ENCODE measurements at places on chromosomes 16 and 17. TPM values are rescaled to one million over a fixed set of nuclear protein-coding genes. Genes with fewer than 3 reads are reported as not detected.
A peak's percentile ranks its signal among the peaks of the same experiment; 100 is the strongest.

Gene GFAP
- total RNA-seq: not detected

- no peak for DNase-seq
Observed at GRCh38 chr17:31684901-31685300, 174.1 kb downstream of the COPRS start.

DNA sequence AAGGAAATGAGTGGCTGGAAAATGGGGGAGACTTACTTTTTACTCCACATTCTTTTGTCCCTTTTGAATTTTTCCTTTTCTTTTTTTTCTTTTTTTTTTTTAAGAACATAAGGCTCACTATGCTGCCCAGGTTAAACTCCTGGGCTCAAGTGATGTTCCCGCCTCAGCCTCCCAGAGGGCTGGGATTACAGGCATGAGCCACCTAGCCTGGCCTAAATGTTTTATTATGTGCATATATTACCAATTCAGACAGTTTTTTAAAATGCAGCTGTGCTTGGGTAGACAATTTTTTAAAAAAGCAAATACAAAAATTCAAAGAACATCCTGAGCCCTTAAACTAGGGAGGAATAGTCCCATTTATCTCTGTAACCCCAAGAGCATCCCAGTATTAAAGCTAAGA, 28.3 kb downstream of the PSME3IP1 start:
- DNase-seq: no peak

Gene HOXB1
- under 0.01 TPM for total RNA-seq

DNA sequence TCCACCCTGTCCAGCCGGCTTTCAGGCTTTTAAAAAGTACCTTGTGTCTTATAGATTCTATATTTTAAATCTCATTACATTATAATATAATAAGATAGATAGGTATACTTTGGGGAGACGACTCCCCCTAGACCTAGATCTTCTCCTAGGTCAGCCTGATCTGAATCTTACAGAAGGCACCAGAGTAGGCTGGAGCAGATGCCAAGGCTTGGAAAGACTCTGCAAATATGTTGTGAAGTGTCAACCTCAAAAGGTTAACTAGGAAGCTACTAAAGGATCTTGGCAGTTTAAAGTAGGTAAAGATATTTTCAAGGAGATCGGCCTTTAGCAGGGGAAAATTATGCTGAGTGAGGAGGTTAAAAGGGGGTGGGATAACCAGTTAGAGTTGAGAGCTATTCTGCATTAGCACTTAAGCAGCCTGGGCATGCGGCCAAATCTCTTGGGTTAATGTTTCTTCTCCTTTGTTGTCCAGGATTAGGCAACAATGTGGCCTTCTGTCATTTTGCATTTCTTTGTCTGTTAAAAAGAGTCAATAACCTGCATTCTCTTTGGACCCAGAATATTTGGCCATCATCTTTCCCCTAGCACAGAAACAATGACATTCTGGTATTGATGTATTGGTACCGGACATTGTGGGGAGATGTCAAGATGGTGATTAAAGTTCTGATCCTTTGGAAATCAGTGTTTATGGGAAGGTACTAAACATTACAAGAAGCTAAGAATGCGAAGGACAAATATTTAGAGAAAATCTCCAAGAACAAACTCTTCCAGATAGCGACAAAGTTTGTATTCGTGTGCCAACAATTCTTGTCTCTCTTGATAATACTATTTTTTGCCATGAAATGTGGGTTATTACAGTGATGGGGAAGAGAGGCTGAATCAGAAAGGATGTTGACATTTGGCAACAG, 51.2 kb upstream of the DHX40 start:
- DNase-seq: peak; percentile 56

GRCh38 chr17:3727041-3727440, 3.3 kb downstream of the HASPIN start:
- no peak for DNase-seq

Gene TEX19
- not detected for total RNA-seq

Gene TEKT5
- total RNA-seq: 0.53 TPM

Gene C1QTNF8
- total RNA-seq: not detected

Gene LRRC37A2
- 3.7 TPM for total RNA-seq

Gene ST6GALNAC1
- total RNA-seq: 10.8 TPM

Gene CD79B
- not detected for total RNA-seq

- DNase-seq: peak; percentile 61
Observed at GRCh38 chr17:80082403-80083135, 18.8 kb upstream of the GAA start.

DNA sequence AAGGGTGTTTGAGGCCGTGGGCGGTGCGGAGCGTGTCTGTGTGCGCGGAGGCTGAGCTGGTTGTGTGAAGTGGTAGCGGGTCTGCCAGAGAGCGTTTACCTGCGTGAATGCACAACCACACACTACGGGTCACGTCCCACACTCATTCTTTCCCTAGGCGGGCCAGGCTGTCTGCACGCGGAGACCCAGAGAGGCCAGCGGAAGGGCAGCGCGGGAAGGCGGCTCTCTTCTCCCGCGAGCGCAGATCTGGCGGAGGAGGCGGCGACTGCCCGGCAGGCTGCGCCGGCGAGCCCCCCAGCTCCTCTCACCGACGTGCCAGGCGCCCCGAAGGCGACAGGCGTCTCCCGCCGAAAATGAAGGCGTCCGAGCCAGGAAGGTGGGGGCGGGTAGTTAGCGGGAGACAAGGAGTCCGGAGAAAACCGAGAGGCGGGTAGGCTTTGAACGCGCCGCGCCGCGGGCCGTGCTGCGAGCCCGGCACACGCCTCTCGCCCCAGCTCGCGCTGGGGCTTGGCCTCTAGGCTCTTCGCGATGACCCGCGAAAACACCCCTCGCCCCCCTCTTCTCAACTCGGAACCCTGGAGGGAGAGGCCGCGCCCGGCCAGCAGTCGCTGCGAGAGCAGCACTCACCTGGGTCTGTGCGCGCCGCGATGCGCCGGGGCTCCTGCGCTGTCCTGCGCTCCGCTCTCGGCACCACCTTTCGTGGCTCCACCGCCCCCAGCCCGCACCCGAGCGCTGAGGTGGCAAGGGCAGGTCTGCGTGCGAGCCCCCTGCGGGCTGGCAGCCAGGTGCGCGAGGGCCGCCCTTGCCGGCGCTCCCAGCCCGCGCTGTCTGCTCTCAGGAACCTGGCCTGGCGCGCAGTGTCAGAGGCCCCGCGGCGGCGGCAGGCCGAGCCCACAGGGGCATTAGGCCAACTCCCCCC, 2.0 kb upstream of the FOXF1 start:
- no peak for DNase-seq

- DNase-seq: no peak
Observed at GRCh38 chr17:35847006-35847405, 21.7 kb downstream of the HEATR9 start.

DNA sequence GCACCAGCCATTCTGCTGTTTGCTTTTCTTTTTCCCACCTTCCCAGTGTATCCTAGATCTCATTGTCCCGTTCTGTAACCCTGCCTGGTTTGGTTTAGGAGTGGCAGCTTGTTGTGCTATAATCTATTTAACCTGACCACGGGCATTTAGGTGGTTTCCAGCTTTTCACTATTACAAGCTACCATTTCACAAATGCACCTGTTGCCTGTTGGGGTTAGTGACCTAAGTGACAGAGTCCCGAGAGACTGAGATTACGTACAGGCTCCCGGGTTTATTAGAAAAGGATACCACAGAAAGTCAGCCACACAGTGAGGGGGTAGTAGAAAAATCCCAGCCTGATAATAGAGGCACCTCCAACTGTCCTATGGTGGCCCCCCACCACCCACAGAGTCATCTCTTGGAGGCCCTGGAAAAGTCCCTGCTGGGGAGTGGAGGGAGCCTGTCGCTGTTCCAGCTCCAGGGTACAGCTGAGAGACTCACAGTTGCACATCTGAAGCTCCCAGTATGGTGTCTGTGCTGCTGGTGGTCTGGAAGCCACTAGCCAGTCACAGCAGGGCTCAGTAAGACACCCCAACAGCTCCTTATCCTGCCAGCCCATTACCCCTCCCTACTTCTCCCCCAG, 21.2 kb downstream of the CLEC16A start:
- DNase-seq: no peak

DNA sequence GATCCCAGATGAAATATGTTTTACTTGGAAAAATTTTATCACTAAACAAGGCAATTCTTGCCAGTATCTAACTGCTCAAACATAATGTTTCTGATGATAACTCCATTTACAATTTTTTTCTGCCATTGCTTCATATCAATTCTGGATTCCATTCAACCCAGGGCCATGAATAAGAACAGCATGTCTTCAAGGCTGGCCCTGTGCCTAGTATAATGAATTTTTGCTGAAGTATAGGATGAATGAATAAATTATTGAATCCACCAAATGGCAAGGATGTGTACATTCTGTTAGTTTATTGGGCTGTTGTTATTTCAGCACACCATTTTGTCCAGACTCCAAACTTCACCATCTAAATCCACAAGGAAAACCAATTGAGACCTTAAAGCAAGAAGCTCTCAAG, 414.7 kb downstream of the HS3ST3B1 start:
- no peak for DNase-seq

DNA sequence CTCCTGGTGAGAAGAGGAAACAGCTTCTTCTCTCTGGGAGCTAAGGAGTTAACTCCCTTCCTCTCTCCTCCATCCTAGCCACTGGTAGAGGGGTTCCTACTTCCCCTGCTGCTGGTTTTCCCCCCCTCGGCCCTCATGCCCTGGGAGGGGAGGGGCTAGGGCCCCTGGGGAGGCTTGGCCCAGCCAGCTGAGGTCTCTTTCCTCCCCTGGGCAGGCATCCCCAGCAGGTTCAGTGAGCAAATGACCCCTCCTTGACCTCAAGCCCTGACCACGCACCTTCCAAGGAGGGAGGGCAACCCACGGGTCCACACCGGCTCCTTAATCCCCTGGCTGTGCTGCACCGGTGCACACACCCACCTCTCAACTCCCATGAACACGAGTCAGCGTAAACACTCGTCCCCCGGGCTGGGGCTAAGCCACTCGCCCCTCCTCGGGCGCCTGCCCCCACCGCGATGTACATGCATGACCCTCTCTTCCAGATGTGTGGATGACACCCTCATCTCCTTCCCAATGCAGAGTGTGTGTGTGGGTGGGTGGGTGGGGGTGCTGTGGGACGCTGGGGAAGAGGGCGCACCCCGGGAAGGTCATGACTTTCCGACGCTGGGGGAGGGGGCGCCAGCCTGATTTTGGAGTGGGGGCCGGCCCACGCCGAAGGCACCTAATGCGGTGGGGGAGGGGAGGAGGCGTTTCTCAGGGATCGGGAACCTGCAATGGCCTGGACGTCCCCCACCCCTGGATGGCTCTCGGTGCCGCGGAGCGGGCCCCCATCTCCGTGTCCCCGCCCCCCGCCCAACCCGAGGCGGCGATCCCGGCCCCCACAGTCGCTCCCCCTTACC, 33.7 kb downstream of the SRCIN1 start:
- DNase-seq: no peak

DNA sequence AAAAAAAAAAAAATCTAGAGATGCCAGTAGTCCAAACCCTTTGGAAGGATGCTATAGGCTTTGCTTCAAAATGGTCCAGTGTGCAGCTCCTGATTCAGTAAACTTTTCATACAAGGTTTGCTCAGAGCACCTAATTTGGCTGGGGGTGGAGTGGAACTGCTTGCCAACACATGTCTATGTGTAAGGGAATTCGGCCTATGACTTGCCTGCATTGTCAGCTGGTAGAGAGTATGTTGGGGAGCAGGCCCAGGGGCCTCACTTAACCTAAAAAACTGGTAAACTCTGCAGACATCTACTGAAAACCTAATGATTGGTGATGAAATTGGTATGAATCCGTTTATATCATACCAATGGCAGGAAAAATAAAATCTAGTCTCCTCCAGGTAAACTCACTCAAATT, 1.5 kb upstream of the MFSD6L start:
- no peak for DNase-seq

GRCh38 chr16:53334581-53334980, 99.7 kb upstream of the RBL2 start:
- DNase-seq: no peak

DNA sequence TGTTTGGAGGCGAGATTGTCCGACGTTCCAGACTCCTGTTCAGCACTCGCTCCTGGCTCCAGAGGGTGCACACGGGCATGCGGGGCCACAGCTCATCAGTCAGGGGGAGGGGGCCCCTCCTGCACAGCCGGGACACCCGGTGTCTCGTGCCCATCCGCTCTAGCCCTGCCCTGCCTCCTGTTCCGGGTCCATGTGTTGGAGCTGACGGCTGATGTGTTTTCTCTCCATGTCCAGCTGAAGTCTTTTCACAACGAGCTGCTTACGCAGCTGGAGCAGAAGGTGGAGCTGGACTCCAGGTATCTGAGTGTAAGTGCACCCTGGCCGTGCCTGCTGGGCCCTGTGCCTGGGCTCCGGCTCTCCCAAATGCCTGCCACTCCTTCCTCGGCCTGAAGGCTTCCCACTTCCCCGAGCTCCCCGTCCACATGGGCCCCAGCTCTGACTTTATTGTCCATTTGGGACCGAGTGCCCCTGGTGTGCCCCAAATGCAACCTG, 50.5 kb downstream of the BAIAP2 start:
- no peak for DNase-seq
